Activated T-cell treated with anti-CD3 and anti-CD28 coated beads, Interleukin-2, amount 50 U/mL, for 1 hour (primary cell): ENCODE measurements at places on chromosomes 4 and X.

GRCh38 chr4:82710197-82710929, 88.2 kb downstream of the SCD5 start:
- DNase-seq, result no peak

GRCh38 chrX:17374619-17375366, at the start of gene NHS:
Gene NHS (plus strand): TSS chrX:17375200. CDS start chrX:17375758, 558 bp downstream.
- no peak for DNase-seq

DNA sequence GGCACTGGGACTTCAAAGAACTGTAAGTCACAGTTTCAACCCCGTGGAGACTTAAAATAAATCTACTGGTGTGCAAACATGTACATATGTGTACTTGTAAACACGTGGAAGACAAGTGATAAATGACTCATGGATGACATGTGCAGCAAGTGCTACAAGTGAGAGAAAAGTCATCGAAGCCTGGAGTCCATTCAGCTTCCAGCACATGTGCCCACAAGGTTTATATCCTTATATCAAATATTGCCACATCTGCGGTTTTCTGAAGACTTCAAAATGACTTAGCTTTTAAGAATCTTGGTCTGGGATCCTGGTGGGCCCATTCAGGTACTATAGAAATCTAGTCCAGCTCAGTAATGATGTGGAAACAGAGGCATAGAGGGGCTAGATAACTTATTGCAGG, 33.0 kb upstream of the TTC29 start:
- DNase-seq, result no peak

GRCh38 chr4:53100501-53101190, 238.5 kb downstream of the RASL11B start:
- no peak for DNase-seq

DNA sequence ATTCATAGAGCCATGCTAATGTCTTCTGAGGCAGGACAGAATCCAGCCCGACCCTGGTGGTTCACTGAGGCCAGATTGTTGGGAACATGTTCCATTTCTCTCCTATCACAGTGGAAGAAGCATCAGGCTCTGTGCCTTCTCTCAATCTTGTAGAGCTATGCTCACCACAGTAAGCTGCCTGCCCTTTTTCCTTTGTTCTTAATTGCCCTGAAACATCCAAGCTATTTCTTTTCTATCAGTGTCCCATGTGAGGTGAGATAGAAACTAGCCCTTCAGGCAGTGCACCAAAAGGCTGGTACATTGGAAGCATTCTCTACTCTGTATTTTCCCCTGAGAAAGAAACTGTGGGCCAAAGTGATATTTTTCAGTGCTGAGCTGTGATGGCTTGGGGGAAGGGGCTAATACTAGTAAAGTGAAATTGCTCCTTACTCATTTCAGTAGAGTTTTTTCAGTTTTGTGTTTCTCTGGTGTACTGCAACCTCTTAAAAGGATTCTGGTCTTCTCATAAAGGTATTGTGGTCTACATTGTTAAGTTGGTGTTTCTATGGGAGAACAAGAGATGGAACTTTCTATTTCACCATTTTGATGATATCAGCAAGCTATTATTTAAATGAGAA, 611.2 kb downstream of the RPA4 start:
- no peak for DNase-seq

- no peak for DNase-seq
Measured at GRCh38 chr4:100184787-100185186, 5.5 kb downstream of the DDIT4L start.

DNA sequence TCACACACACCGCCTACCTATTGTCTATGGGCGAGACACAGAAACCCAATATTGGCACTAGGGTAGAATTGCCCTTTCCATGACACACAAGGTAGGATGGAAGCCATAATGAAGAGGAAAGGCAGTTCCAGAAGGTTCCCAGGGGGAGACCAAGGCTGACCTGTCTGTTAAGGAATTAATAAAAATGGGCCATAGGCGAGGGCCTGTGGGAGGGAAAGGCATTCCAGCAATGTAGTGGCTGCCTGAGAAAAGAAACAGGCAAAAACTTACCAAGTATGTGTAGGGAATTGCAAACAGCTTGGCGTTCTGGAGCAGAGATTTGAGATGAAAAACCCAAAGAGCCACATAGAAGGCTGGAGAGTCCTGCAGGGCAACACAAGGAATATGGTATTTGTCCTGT, 19.1 kb downstream of the MAGED2 start:
- no peak for DNase-seq

- no peak for DNase-seq
Measured at GRCh38 chr4:51835855-51836254, 7.1 kb upstream of the DCUN1D4 start.
